Pancreas (tissue), 10 donors: ENCODE measurements at places on chromosomes 16 and 17. TPM values are rescaled to one million over a fixed set of nuclear protein-coding genes. Genes with fewer than 3 reads are reported as not detected.

MGAT5B gene
- total RNA-seq, result 0.21 TPM

OR4D1 gene
- not detected for total RNA-seq

CHTF8 gene
- total RNA-seq, result 49.4 TPM

DNAH17 gene
- 0.03 TPM for total RNA-seq

MYCBPAP gene
- 1.1 TPM for total RNA-seq

GRCh38 chr16:84652566-84652965 is 4.3 kb downstream of the KLHL36 start:
- DNase-seq, result no peak

DNA sequence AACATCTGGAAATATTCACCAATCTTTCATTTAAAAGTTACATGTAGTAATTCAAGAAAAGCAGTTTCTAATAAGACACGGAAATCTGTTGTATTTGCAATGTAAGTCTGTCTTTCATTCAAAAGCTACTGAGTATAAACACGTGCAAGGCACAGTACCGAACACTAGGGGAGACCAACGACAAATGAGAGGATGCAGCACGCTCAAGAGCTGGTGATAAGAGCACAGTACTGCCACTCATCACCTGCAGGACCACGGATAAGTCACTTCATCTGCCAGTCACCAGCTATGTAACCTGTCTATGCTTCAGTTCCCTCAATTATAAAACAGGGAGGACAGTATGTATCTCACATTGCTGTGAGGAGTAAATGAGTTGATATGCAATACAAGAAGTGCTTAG is 67.1 kb downstream of the CLEC18A start:
- no peak for DNase-seq

DNA sequence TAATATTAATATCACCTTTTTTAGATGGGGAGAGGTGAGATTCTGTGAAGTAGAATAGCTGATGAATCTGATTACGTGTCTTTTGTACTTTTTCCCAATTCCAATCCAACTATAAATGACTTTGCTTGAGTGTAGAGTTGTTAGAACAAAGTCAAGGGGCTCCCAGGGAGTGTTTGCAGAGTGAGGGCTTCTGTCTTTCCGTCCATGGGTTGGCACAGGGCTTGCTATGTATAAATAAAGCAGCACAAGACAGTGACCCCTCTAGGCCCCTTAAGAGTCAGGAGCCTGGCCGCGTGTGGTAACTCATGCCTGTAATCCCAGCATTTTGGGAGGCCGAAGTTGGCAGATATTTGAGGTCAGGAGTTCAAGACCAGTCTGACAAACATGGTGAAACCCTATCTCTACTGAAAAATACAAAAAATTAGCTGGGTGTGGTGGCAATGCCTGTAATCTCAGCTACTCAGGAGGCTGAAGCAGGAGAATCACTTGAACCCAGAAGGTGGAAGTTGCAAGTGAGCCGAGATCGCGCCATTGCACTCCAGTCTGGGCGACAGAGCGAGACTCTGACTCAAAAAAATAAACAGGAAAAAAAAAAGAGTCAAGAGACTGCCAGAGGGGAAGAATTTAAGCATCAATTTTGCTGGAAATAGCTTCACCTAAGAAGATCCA is 127.9 kb upstream of the HS3ST3A1 start:
- no peak for DNase-seq

DNA sequence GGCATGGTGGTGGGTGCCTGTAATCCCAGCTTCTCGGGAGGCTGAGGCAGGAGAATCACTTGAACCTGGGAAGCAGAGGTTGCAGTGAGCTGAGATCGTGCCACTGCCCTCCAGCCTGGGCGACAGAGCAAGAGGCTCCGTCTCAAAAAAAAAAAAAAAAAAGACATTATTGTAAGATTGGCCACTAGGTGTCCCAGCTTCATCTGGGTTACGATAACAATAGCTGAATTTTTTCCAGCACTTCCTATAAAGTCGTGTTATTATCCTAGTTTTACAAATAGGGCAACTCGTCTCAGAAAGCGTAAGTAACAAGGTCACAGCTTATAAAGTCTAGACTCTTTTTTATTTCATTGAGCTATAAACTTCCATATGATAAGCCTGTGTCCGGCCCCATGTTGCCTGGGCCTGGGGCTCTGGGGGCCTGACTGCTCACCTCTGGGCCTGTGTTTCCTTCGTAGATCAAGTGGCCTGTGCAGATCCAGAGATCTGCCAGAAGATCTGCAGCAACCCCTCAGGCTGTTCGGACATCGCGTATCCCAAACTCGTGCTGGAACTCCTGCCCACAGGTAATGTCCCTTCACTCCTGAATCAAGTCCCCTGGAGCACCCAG is 60.5 kb downstream of the SLC5A11 start:
- DNase-seq, result no peak

- DNase-seq, result no peak
These were observed 8.5 kb upstream of the JPH3 start for GRCh38 chr16:87593710-87594258.

- DNase-seq, result no peak
These were observed 3.8 kb upstream of the WSCD1 start for GRCh38 chr17:6066183-6066948.

DNA sequence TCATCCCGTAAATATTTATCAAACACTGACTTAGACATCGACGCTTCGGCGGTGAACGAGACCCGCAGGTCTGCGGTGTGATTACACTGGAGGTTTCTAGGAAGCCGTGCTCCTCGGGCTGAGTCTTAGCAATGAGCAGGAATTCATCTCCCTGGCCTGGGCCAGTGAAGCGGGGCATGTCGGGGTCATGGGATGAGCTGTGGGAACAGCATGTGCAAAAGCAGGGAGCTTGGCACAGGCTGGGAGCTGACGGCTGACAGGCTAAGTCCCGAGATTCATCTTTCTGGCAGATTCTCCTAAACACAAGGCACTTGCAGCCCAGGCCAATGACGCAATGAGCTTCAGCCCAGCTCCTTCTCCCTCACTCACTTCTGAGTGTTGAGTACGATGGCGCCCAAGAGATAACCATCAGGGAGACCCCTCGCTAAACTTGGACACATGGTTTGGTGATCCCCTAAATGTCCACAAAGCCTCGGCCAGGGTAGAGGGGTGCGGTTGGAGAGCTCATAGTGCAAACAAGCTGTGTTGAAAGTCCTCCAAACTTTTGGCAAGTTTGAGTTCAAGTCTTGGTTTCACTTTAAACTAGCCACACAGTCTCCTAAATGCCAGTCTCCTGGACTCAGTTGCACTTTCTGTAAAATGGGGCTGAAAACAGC is 12.8 kb downstream of the CRISPLD2 start:
- DNase-seq, result no peak

DNA sequence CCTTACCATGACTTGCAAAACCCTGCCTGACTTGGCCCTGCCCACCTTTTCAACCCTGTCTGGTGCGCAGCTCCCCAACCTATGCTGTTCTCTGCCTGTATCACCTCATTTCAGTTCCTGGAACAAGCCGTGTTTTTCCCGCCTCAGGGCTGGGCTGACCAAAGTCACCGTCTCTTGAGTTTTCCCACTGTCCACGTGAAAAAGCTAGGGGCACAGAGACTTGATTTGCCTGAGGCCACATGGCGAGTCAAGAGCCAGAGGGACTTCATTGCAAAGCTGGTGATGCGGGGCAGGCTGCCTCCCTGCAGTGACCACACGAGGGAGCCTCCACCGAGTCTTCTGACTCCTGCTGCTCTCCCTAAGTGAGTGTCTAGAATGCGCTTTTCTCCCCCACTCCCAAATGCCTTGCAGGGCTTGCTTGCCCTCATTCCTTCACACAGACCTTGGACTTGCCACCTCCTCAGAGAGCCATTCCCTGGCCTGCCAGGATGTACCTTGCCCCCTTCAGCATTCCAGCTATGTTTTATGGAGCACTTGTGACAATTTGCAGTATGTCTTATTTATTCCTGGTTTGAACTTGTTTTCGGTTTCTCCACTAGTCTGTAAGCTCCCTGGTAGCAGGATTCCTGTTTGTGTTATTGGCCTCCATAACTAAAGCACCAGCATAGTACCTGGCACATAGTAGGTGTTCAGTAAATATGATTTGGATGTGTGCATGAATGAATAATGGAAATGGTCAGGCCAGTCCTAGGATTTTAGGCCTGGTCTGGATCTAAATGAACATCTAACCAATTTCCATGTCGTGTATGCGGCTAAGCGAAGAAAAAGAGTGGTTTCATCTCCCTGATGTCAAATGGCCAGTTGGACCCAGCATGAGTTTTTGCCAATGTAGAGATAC is 252.3 kb downstream of the SNX29 start:
- peak; percentile 20 for DNase-seq

DNA sequence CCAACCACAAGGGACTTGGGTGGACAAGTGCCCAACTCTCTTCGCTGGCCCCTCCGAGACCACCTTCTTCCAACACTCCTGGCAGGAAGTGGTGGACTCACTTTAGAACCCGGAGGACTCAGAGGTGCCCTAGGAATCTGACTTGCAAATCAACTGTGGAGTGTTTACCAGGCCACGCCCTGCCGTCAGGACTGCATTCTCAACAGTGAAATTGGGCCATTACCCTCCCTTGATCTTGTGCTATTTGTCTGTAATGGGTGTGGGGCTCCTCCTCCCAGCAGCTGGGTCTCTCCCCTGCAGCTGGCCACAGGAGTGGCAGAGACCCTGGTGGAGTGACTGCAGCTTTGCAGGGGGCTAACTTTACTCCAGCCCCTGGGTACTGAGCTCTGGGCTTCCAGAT is 212.2 kb upstream of the RPL38 start:
- no peak for DNase-seq

GRCh38 chr17:16947470-16947869 is 24.4 kb downstream of the TNFRSF13B start:
- no peak for DNase-seq
